NCI-H1930 (cell line): ENCODE measurements at places on chromosomes 2 and 18.
A peak's percentile ranks its signal among the peaks of the same experiment; 100 is the strongest.

DNA sequence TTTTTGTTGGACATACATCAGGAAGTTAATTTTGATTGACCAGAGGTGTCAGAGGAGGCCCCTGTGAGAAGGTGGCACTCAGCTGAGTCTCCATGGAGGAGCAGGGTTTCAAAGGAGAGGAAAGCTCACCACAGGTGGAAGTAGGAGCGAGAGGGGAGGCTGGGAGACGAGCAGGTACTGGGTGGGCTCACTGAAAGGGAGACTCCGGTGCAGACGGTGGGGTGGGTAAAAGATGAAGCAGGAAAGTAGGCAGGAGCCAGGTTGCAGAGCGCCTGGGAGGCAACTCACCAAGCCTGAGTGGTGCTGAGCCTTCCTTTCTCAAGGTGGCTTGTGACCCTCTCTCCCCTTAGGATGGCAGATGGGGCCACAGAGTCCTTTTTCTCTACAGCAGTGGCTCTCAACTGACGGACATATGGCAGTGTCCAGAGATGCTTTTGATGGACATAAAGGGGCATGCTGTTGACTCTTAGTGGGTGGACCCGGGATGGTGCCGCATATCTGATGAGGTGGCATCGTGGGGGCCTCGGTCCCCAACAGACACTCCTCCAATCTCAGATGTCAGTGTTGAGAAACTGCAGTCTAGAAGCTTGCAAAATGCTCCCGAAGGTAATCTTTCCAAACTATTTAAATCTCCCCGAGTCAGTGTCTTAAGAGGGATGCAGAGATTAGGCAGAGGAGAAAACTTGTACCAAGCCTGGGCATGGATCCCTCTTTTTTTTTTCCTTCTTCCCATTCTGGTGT lies 64.0 kb downstream of the LPIN1 start:
- DNase-seq: no peak

DNA sequence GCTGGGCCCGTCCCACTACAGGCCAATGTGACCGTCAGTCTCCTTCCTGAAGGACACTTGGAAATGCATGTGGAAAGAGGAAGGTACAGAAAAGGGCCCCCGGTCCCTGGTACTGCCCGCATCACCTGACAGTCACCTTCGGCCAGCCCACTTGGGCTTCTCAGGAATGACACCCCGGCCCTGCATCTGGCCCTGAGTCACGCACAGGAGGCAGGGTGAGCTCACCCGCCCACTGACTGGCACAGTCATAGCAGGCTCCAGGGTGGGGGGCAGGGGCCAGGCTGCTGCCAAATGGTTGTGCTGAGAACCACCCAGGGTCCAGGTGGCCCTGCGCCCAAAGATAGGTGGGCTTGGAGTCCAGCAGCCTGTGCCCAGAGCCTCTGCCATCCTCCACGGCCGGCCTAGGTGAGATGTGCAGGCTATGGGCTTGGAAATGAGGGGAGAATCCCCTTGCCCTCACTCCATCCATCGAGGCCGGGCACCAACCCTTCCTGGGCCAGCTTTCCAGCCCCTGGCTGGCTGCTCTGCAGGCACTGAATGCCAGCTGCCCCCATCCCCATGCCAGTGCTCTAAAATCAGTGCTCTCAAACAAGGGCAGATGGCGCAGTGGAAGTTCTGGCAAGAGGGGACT lies 14.1 kb downstream of the EMX1 start:
- no peak for DNase-seq

GRCh38 chr2:96470636-96471035 lies 34.5 kb downstream of the NEURL3 start:
- DNase-seq: no peak

DNA sequence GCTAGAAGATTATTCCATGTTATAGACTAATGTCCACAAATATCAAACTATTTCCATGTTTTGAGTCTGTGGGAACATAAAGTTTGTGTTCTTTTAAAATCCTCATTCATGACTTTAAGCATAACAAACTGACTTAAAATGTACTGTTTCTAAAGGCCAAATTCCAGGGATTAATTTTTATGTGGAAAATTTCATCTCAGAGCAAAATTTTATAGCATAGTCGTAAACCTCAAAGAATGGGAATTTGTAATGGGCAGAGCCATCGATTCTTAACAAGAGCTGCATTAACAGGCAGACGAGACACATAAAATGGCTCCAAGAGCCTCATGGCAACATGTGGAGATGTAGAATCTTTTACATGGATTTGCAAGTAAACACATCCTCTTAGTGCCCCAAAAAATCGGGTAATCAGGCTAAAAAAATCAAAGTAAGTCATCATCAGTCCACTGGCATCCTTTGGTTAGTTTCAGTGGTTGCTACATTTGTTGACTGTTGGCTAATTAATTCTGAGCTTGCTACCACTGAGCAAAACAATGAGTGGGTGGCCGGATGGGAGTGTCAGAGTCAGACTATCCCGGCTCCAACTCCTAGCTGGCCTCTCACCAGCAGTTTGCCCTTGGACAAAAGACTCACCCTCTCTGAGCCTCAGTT lies 119.6 kb downstream of the FAM210A start:
- no peak for DNase-seq

GRCh38 chr2:232412986-232413385 lies 6.3 kb downstream of the ALPG start:
- no peak for DNase-seq

DNA sequence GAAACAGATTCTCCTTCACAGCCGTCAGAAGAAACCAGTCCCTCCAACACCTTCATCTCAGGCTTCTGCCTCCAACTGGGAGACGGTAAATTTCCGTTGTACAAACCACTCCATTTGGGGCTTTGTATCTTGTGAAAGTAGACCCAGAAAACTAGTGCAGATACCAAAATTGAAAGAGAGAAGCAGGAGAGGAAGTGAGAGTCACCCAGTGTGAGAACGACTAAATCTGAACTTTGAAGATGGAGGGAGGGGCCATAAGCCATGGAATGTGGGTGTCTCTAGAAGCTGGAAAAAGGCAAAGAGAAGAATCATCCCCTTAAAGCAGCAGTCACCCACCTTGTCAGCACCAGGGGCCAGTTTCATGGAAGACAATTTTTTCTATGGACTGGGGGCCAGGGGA lies 88.3 kb upstream of the LRATD1 start:
- DNase-seq: no peak

GRCh38 chr2:3279236-3279960 lies 98.2 kb downstream of the EIPR1 start:
- DNase-seq: no peak

- no peak for DNase-seq
These were observed 94.3 kb upstream of the TMEM18 start for GRCh38 chr2:771538-771937.

GRCh38 chr18:59848002-59848401 lies 51.8 kb upstream of the PMAIP1 start:
- DNase-seq: no peak

GRCh38 chr2:96856776-96857666 lies 795 bp downstream of the ANKRD39 start:
- DNase-seq: peak; percentile 10

DNA sequence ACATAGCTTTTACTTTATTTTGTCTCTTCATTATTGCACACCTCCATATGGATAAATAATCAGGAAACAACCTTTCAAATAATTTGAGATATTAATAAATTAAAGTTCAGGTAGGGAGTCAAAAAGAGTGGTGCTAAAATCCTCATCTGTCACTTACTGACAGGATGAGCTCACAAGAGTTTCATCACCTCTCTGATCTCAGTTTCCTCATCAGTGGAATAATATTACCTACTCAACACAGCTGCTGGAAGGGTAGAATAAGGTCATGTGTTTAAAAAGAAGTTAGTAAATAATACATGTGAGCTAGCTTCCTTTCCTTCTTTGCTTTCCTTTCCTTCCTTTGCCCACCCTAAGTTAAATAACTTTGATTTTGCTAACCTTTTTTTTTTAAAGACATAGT lies 61.9 kb downstream of the RDH14 start:
- no peak for DNase-seq

DNA sequence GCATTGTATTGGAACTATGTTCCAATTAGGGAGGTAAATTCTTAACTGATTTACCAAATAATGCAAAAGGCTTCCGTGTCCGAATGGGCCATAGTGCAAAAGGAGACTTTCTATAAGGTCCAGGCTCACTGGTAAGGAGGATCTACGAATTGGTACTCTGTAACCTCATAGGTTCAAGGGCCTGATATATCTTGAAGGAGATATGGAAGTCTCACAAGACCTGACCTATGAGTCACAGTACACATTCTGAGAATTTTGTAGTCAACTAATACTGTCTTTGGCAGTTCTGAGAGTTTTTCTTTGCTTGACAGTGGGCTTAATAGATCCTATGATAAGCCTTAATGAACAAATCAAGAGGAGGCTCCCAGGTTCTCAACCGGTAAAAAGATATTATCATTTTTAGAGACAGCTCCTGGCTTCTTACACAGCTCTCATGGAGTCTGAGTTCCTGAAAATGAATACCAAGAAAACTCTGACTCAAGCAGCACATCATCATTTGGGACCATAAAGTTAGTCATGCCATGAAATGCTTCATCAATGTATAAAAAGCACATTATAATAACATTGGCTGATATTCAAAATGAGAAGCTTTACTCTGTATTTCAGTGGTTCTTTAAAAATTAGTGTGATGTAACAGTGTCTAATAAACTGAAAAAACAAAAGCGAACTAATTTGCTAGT lies 1275.2 kb upstream of the CRIM1 start:
- no peak for DNase-seq

GRCh38 chr2:42071791-42072190 lies 24.0 kb downstream of the PKDCC start:
- no peak for DNase-seq

DNA sequence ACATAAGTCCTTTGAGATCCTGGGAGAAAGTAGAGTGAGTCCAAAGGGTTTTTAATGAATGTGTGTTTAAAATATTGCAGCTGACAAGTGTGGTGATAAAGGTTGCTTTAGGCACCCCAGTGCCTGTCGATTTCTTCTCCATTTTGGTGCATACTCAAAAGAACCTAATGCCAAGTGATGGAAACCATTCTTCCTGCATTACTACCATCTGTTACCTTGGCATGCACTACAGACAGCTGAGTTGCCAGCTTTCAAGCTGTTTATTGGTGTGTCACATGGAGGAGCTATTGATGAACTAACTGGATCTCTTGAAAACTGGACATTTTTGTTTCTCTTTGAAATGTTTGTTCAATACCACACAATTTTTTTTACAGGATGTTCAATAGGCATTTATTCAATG lies 350.0 kb downstream of the AKAIN1 start:
- no peak for DNase-seq

DNA sequence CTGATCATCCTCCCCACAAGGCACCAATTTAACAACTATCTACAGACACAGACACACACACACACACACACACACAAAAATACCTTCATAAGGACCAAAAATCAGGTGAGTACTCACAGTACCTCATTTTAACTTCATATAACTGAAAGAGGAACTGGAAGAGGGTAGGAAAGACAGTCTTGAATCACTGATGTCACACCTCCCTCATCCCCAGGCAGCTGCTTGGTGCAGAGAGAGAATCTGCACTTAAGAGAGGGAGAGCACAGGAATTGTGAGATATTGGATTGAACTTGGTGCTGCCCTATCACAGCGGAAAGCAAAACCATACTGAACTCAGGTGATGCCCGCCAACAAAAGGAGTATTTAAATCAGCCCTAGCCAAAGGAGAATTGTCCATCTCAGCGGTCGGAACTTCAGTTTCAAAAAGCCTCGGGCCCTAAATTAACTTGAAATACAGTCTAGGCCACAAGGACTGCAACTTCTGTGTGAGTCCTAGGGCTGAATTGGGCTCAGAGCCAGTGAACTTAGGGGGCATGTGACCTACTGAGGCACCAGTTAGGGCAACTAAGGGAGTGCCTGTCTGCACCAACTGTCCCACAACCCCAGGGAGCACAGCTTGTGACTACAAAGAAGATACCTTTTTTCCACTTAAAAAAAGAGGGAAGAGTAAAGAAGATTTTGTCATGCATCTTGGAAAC lies 211.1 kb downstream of the LRATD1 start:
- no peak for DNase-seq
